ENCODE measurements at places on chromosomes 1 and 21.

DNA sequence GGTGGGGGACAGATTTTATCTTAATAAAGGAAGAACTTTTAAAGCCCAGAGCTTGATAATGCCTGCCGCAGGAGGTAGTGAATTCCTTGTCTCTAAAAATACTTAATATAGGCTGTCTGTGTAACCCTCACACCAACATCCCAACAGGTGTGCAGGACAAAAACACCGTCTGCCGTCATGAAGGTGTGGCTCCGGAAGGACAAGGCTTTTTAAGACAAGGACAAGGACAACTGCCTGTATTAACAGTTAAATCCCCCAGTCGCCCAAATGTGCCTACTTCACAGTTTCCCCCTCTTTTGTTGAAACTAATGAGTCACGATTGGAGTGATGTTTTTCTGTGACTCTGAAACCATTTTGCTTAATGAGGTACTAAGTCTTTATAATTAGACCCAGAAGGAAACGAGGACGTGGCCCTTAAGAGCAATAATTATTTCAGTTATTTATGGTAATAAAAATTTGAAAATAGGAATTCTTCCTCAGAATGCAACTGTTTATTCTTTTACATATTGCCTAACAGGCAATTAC is 27.3 kb upstream of the SPATA6 start:
- DNase-seq, result no peak

GRCh38 chr21:38910390-38911067 is 104.8 kb downstream of the ETS2 start:
- no peak for DNase-seq

DNA sequence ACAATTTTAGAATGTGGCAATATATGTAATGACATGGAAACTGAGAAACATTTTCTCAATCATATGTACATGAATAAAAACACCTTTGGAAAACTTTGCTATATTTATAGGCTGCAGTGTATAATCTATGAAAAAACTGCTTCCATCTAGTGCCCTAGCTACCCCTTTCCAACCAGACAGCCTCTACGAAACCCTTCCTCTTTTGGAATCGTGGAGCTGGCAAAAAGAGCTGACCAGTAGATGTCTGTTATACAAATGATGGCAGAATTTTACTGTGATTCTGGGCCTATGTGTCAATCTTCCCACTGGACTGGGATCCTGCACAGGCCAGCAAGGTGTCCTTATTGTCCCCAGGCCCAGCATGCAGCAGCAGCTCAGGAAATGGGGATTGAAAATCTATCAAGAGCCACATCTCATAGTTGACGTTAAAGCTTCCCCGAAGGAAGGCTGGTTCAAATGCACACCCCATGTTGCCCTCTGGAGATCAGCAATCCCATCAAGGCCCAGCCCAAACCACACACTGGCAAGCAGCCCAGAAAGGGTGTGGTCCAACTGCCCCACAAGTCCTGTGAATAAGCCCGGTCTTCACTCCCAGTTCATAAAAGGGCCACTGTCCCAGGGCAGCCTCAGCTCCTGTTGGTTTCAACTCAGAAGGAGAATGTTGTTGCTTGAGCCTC is 8.8 kb upstream of the FAM20B start:
- DNase-seq, result no peak

GRCh38 chr21:42846221-42846620 is 33.1 kb downstream of the WDR4 start:
- DNase-seq, result no peak

- peak; percentile 7 for DNase-seq
These were observed 41.0 kb downstream of the GATAD2B start for GRCh38 chr1:153881751-153882150.

DNA sequence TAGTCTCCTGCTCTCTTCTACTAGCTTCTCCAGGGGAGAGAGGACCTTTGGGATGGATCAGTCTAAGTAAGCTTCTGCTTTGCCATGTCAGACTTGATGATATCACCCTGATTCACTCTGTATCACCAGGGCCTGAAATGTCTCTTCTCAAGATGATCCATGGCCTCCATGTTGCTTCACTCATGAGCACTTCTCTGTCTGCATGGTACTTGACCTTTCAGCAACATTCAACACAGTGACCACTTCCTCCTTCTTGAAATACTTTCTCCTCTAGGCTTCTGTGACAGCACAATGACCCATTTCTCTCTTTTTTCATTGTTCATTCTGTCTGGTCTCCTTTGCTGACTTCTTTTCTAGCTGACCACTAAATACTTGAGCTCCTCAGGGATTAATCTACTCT is 35.3 kb upstream of the NGF start:
- DNase-seq, result peak; percentile 24

- DNase-seq, result no peak
These were observed 204.7 kb downstream of the BARHL2 start for GRCh38 chr1:90512441-90512840.

DNA sequence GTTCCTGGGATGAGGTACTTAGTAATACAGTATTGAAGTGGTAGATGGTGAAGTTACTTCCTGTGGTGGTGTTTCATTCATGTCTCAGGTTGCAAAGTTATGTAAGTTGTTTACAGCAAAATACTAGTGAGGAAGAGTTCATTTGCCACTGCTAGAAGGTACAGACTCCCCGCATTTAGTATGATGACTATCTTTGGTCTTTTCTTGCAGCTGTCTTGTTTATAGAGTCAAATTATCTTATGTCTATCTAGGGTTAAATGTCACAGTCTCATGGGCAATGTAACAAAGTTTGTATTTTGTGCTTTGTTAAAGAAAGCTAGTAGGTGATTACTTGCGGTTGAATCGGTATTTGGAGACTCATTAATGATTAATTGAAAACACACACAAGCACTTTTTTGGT is 50.2 kb downstream of the LRRC8D start:
- DNase-seq, result no peak

GRCh38 chr1:21652937-21653743 is 16.0 kb downstream of the RAP1GAP start:
- no peak for DNase-seq

DNA sequence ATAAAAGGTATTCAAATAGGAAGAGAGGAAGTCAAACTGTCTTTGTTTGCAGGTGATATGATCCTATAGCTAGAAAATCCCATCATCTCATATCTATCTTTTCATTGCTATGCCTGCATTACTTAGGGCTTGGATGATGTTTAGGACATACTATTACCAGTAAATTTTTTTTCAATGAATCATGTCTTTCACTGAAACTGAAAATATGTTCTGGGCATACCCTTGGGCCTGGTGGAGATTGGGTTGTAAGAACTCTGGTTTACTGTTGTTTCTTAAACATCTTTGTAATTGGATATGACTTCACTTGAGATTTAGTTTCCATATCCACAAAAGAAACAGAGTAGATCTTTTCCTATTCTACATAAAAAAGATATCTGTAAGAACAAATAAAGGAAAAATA is 502.2 kb upstream of the PRMT6 start:
- peak; percentile 25 for DNase-seq

- DNase-seq, result no peak
These were observed 49.6 kb downstream of the LRRC71 start for GRCh38 chr1:156970017-156970416.

DNA sequence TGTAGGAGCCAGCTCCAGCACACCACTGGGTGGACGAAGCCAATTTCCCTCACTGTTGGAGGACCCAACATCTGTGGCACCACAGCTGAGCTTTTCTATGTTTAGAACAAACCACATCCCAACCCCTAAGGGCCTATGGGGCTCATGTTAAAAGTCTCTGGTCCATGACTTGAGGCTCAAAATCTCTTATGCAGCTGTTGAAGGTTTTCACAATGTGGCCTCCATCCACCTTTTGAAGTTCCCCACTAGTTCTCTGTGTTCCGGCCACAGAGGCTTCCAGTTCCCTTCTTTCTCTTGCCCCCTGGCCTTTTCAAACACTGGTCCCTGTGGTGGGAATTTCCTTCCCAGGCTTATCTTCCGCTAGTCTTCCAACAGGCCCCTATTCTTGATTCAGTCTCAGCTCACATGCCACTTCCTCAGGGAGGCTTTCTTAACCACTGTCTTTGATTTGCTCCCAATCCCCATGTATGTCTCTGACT is 3.9 kb upstream of the IFNLR1 start:
- no peak for DNase-seq

- DNase-seq, result no peak
These were observed 305.6 kb downstream of the KCTD3 start for GRCh38 chr1:215872658-215873057.

DNA sequence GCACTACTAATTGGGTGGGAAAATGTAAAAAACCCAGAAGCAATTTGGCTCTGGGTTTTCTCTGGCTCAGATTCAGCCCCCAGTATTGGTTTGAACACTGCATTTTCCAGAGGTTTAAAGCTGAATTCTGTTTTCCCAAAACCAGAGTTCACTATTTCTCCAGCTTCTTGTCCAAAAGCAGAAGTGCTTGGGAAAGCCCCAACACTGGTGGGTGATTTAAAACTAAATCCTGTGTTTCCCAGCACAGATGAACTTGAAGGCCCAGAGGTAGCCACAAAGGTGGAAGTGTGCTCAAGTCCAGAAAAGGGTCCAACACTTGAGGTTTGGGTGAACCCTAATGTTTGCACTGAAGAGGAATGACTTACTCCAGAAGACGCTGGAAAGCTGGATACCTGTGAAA is 678 bp downstream of the MCM3AP start:
- no peak for DNase-seq

- DNase-seq, result no peak
These were observed 2.1 kb upstream of the OTUD7B start for GRCh38 chr1:150012611-150013010.

DNA sequence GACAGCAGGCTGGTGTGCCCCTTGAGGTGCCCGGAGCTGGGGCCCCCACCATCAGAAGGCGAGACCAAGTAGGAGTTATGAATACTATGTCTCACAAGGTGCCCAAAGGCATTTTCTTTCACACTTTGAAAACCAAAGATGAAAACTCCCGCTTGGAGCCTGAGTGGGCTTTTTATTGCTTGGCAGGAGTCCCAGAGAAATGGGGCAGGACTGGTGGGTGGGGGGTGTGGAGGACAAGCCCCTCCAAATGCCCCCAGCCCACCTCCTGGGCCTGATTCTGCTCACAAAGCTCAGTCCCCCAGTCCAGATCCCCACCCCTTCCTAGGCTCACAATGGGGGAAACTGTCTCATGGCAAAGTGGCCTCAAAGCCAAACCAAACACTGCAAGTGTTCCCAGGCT is 227.9 kb downstream of the TRABD2B start:
- DNase-seq, result no peak

GRCh38 chr1:207076181-207076955 is 12.3 kb upstream of the C4BPB start:
- DNase-seq, result no peak

DNA sequence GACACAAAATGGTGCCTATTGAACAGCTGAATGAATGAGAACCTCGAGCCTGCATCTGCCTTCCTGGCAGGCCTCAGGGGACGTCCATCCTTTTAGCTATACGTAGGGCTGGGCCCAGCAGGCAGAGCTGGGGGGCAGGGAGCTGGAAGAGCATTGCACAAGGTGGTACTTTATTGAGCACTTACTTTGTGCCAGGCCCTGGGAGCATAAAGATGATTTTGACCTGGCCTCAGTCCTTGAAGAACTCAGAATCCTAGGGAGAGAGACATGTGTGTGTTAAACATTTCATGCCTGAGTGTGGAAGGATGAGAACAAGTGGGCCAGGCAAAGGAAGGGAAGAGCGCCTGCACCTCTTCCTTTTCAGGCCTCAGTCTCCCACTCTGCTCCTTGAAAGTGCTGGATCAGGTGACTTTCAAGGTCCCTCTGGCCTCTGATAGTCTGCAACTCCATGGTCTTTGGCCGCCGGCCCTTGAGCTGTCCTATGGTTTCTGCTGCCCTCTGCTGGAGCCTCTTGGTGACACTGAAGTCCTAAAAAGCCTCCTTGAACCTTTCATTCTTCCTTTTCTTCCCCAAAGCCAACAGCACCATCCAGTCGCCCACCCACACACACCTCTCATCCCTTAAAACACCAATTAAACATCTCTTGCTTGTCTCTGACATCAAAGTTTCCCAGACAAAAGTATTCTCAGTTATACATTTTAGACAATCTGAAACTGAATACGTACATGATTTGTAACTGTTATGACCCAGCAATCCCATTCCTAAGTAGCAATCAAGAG is 3.5 kb upstream of the PEAR1 start:
- DNase-seq, result no peak

- no peak for DNase-seq
These were observed 13.7 kb downstream of the ACTRT2 start for GRCh38 chr1:3034728-3035562.

DNA sequence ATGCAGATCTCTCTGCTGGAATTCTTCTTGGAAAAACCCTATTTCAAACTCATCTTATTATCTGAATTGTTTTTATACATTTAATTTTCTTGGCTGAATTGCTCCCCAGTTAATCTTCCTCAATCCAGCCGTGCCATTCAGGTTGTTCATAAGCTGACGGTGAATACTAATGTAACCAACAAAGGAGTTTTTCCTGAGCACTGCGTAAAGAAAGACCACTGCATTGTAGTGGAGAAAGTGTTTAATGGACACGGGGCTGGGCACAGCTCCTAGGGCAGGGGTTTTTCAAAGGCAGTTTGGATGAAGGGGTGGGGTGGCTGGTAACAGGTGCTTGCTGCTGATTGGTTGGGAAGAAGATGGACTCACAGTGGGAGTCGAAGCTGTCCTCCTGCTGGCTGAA is 820.3 kb downstream of the ADGRL2 start:
- no peak for DNase-seq

DNA sequence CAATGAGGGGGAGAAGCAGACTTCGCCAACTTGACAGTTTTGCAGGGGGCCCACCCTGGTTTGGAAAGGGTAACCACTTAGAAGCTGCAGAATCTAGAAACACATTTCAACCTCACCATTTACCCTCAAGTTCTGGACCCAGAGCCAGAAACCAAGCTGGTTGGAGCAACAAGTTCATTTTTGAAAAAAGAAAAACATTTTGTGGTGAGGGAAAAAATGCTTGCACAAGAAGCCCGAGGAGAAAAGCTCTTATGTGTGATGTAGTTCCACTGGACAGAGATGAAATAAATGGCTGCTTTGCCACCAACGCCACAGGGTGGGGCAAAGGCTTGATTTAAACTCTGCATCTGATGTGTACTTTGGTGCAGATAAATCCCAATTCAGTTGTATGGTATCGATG is 10.6 kb upstream of the NGF start:
- DNase-seq, result no peak

- DNase-seq, result peak; percentile 11
These were observed 130.6 kb downstream of the URB2 start for GRCh38 chr1:229756666-229757065.

- no peak for DNase-seq
These were observed 14.7 kb upstream of the MYOG start for GRCh38 chr1:203100516-203100869.

Data from fibroblast of skin of left biceps (primary cell).